ENCODE measurements at places on chromosomes 1 and 21.
A peak's percentile ranks its signal among the peaks of the same experiment; 100 is the strongest.

DNA sequence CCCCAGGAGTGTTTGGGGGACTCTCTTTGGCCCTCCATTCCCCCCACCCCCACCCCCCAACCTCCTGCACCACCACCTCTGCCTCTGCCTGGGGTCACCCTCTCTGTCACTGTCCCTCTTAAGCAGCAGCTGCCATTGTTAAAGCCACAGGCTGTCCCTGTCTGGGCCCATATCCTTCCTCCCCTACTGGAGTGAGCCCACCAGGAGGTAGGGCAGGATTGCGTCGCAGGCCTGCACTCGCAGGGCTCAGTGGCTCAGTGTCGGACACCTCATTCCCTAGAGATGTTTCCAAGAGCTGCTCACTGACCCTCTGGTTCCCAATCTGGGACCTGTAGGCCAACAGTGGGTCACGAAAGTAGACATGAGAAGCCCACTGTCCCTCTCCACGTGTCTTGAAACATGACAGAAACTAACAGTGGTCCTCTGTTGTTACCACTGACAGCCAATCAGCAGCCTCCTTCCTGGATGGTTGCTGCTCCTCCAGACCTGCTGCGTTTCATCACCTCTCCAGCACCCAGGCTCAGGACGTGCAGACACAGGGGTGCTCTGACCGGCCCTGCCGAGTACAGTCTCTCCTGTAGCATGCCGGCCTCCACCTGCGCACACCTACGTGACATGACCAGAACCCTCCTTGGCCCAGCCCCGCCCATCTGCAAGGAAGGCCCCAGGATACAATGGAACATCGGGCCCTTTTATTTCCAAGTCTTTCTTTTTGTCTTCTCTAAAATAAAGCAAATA lies 7.7 kb downstream of the PRDM15 start:
- DNase-seq, result no peak

DNA sequence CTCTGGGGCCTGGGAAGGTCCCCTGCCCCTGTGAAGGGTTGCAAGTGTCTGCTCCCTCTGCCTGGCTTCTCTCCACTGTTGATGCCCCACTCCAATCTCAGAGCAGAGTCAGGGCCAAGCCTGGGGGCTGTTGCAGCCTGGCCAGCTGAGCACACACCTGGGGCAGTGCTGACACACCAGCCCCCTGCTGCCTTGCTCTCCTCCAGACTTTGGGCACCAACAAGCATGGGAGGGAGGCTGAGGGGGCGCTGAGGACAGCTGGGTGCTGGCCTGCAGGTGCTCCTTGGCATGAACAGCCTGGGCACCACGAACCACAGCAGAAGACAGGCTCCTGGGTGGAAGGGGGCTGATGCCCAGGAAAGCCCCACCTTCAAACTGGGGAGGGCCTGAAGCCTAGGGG lies 9.6 kb upstream of the MTR start:
- DNase-seq, result no peak

- DNase-seq, result no peak
Measured at GRCh38 chr1:159428536-159428935, 3.5 kb upstream of the OR10J4 start.

GRCh38 chr1:188689542-188689941 lies 1788.1 kb downstream of the BRINP3 start:
- peak; percentile 10 for DNase-seq

GRCh38 chr1:15708486-15709137 lies 24.5 kb downstream of the PLEKHM2 start:
- no peak for DNase-seq

DNA sequence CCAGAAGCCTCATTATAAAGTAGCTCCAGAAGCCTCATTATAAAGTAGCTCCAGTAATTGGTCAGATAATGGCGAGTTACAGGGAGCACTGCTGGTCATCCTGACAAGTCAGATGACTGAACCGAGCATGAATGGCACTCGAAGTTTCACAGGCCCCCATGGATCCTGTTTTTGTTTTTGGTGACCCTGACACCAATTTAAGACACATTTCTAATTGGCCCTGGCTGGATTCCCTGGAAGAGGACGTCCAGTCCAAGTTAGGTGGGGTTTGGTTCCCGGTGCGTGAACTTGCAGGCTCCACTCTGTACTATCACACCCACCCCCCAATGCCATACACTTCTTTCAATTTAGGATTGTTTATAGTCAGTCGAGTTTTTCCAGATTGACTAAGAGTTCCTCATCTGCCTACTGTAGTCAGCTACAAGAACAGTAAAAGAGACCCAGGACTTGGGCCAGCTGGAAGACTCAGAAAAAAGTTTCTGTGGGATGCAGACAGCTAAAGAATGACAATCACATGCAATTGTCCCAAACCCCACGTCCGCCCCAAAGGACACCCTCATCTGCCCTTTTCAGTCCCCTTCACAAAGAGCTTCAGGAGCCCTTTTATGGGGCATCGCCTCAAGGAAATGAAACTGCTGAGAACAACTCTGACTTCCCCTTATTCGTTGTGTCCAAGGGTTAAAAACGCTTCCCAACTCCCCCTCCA lies 2.7 kb downstream of the DHRS3 start:
- no peak for DNase-seq

GRCh38 chr21:42557420-42557819 lies 43.8 kb downstream of the SLC37A1 start:
- no peak for DNase-seq

DNA sequence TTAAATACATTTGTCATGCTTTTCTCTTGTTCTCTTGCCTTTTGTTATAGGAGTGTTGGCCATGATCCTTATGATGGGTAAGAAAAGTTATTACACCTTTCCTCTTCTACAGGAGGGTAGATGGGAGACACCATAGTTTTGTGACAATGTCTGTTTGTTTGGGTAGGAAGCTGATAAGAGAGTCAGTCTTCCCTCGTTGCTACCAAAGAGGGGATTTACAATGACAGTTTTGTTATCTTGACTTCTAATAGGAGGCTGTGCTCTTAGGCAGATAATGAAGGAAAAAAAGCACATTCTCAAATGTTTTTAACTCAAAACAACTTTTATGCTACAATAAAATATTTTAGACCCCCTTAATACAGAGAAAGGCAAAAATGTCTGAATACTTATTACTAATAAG lies 48.0 kb upstream of the WLS start:
- no peak for DNase-seq

- peak; percentile 80 for DNase-seq
Measured at GRCh38 chr21:32007456-32007855, 134.6 kb downstream of the HUNK start.

DNA sequence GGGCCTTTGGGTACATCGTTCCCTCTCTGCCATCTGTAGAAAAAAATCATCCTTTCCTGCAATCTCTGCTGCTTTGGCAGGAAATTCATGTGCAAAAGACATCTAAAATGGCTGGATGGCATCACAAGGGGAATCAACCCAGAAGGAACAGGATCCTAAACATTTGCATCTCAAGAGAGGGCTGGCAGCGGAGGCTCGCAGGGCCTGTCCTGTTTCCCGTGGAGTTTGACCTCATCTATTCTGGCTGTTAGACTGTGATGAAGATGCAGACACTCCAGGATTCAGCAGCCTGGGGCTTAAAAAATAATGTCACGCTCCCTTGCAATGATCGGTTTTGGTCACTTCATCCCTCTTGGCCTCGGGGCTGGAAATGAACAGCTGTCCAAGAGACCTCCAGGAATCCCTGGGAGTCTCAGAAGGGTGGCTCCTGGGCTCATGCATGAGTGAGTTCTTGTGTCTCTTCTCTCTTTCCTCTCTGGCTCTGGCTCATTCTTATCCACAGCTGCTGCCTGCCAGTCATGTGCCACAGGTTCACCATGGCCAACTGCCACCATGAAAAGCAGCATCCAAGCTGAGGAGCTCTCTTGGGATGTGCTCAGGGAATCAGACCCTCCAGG lies 16.1 kb upstream of the PCP4 start:
- DNase-seq, result no peak

GRCh38 chr1:234398849-234399381 lies 25.7 kb downstream of the COA6 start:
- peak; percentile 16 for DNase-seq

- peak; percentile 41 for DNase-seq
Measured at GRCh38 chr1:53123453-53124140, 18.8 kb downstream of the SLC1A7 start.

DNA sequence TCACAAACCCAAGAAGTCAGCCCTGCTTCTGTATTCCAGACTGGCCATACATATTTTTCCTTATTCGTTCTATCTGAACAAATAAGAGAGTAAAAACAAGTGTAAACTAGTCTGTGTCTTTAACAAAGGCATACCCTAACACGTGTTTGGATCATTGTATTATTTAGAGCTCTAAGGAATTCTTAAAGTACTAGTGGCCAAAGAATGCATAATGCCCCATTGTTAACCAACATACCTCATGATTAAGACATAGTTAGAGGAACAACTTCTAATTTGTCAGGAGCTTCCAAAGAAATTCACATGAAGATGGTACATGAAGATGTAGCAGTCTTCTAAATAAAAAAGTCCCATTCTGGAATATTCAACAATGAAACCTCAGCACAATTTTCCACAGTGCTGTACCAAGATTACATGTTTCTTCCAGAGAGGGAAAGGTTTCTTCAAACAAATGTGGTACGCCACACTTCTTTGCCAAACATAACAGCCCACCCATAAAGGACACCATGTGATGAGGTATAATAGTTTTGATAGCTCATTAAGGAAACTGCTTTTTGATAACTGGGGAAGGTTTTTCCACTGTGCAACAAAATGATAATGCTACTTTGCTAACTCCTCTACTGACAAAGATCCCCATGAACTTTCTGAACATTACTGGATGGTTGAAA lies 5.0 kb downstream of the PALMD start:
- no peak for DNase-seq

DNA sequence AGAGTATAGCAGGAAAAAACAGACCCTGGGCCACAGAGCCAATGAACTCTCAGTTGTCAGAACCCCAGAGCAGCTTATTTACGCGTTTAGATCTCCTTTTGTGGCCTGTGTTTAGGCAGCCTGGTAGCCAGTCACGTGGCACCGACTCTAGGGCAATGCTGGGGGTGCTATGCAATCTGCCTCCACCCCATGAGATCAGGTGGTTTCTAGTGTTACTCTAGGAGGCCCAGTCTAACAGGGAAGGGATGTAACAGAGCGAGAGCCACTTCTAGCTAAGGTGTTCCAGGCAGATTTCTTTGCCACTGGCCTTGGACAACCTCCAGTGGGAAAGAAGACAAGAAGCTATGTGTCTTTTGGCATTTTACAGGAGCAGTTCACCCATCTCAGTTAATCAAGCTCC lies 12.0 kb upstream of the A3GALT2 start:
- no peak for DNase-seq

DNA sequence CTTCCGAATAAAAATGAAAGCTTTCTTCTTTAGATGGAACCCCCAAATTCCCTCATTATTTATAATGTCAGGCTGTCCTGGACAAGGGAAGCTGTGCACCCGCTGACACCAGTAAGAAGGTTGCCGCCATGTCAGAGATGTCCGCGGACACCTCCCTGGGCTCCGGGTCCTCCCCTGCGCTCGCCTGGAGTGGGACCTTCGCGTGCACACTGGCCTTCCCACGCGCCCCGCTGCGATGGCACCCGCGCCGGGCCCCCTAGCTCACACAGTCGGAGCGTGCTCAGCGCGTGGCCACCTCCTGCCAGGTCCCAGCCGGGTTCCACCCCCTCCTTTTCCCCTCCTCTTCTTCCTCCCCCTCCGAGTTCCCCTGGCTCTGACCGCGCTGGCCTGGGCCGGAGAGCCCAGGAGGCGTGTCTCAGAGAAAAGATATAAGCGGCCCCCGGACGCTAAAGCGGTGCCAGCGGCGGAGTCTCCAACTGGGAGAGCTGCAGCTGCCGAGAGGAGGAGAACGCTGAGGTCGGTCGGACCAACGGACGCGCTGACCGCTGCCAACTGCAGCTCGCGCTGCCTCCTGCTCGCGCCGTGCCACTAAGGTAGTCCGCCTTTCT lies at the start of gene G0S2:
G0S2 (plus strand) TSS at position 456 of the 608 bp plus-strand sequence. CDS start 273 bp downstream, outside the sequence.
- DNase-seq, result no peak

- no peak for DNase-seq
Measured at GRCh38 chr1:154923695-154924094, 12.8 kb downstream of the PMVK start.

- DNase-seq, result no peak
Measured at GRCh38 chr1:172585348-172585747, 52.4 kb downstream of the SUCO start.

All from trophoblast cell (in vitro differentiated cells and primary cell).